Bronchial epithelial cell (primary cell): ENCODE measurements at places on chromosomes 16 and 17. TPM values are rescaled to one million over a fixed set of nuclear protein-coding genes. Genes with fewer than 3 reads are reported as not detected.

- DNase-seq: no peak
These were observed 57.2 kb upstream of the ALOX12 start for GRCh38 chr17:6938637-6939036.

GRCh38 chr16:8798174-8798527, 512 bp downstream of the PMM2 start:
- DNase-seq: peak; percentile 37

Gene CTRB1
- not detected in 2 replicates for total RNA-seq

- DNase-seq: peak; percentile 84
These were observed 371.9 kb downstream of the HS3ST3B1 start for GRCh38 chr17:14672830-14673229.

DNA sequence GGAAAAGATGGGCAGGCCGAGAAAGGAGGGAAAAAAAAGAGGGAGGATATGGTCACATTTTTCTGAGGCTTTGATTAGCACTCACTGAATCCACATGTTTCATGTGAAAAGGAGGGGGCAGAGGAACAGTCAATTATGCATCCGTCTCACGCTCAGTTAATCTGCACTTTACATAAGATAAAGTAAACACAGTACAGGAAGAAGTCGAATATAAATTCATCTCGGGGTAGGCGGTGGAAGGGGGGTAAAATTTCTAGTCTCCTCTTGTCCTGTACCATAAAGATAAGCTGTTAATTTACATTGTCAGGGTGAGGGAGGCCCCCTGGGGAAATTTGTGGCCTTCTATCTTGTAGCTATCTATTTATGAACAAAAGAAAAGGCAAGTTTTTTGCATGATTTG, 73.1 kb upstream of the CES5A start:
- DNase-seq: no peak

- DNase-seq: no peak
These were observed 480 bp upstream of the PROCA1 start for GRCh38 chr17:28712032-28712704.

Gene MLKL
- total RNA-seq: 2.7 and 6.3 TPM in 2 replicates

Gene PYDC1
- total RNA-seq: not detected in 2 replicates

Gene HOXB7
- not detected in 2 replicates for total RNA-seq

Gene ZPBP2
- total RNA-seq: not detected in 2 replicates

DNA sequence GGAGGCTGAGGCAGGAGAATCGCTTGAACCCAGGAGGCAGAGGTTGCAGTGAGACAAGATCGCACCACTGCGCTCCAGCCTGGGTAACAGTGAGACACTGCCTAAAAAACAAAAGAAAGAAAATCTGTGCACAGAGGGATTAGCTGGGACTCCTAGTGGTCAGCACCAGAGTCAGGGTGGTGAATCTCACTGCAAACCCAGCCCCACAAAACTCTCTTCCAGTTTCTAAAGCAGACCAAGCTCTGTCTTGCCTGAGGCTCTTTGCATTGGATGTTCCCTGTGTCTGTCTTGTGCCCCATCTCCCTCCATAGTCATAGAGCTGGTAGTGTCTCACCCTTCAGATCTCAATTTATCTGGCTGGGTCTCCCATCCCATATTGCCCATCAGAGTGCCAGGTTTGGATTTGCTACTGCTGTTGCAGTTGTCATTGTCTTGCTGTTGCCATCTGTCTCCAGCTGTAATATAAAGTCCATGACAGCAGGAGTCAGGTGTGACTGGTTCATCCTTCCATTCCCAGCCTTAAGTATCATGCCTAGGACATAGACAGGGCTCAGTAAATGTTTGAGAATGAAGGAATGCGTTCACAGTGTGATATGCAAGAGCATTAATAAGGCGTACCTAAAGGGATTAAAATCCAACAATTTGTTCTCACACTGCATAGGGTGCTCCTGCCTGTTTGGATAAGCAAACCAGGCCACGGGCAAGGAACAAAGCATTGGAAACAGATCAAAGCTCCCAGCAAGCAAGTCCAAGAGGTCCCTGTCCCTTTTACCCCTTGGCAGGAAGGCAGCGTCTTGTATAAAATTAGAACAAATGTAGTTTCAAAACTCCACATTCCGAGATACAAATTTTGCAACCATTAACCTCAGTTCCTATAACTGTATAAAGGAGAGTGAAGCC, 614.6 kb upstream of the CDH5 start:
- no peak for DNase-seq

GRCh38 chr17:68734931-68735330, 133.8 kb upstream of the FAM20A start:
- no peak for DNase-seq
